ENCODE measurements at places on chromosomes 2 and 18. TPM values are rescaled to one million over a fixed set of nuclear protein-coding genes. Genes with fewer than 3 reads are reported as not detected.

DNA sequence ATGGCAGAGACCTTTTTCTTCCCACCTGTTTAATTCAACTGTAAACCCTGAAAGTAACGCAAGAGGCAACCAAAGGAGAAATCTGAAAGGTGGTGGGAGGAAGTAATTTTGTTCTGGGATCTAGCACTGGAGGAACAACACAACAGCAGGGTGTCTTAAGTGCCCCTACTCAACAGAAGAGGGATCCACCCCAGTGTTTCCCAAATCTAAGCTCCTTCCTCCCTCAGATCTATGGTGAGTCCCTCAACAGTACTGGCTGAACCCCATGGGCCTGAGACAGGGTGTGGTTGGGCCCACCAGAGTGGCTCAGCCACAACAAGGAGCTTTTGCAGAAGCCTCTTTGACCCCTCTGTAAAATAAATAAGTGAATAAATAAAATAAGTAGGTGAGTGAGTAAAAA is 790.3 kb downstream of the ERBB4 start:
- H3K36me3 ChIP-seq = no peaks in the 10 kb centered on the region
- DNase-seq = no peak
- no peak overlapping the region for H3K27ac ChIP-seq
- no peaks in the 10 kb centered on the region for H3K4me1 ChIP-seq

- H3K36me3 ChIP-seq = no peaks in the 10 kb centered on the region
- no peaks in the 10 kb centered on the region for H3K4me1 ChIP-seq
- no peak for DNase-seq
- H3K27me3 ChIP-seq = no peaks in the 10 kb centered on the region
Measured at GRCh38 chr2:38474715-38475566, 97.9 kb upstream of the ATL2 start.

GRCh38 chr2:128298286-128298685 is 20.4 kb downstream of the HS6ST1 start:
- H3K4me3 ChIP-seq = no peak overlapping the region
- no peak overlapping the region for H3K27ac ChIP-seq
- no peaks in the 10 kb centered on the region for H3K36me3 ChIP-seq
- no peak for DNase-seq

- DNase-seq = no peak
- H3K4me3 ChIP-seq = no peak overlapping the region
- H3K4me1 ChIP-seq = no peaks in the 10 kb centered on the region
- H3K27me3 ChIP-seq = no peaks in the 10 kb centered on the region
Measured at GRCh38 chr2:182608181-182608845, 107.7 kb upstream of the DNAJC10 start.

DNA sequence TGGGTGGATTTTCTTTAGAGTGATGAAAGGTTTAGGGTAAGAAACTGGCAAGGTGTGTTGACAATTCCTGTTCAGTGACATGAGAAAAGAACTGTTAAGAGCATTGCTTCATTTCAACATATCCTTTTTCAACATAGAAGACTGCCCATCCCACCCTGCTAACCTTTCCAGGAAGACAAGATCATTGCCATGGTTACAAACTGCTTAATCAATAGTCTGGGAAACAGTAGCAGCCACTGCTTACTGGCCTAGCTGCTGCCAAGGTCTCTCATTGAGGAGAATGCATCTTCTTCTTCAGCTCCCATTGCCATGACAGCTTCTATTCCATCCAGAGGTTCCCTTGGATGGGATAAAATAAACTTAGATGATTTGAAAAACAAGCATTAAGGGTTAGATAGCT is 212.1 kb downstream of the LRRTM1 start:
- H3K36me3 ChIP-seq = no peaks in the 10 kb centered on the region
- no peak overlapping the region for H3K4me3 ChIP-seq
- H3K27me3 ChIP-seq = no peaks in the 10 kb centered on the region
- DNase-seq = no peak

DNA sequence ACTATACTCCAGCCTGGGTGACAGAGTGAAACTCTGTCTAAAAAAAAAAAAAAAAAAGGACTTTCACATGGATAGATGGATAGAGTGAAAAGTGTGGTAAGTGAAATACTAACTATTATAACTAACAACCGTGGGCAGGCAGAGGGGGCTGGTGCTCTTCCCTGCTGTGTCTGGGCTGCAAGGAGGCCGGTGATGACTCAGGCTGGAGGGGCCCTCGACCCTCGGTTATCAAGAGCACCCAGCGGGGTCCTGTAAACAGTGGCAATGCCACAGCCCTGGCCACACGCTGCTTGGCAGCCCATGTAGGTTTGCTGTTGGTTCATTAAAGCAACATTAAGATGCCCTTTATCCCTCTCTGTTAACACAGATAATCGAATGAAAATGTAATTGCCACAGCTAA is 184.8 kb upstream of the RAB12 start:
- DNase-seq = no peak
- no peak overlapping the region for H3K27ac ChIP-seq
- no peak overlapping the region for H3K4me3 ChIP-seq
- no peaks in the 10 kb centered on the region for H3K27me3 ChIP-seq
- no peaks in the 10 kb centered on the region for H3K36me3 ChIP-seq

The GALR1 gene
- total RNA-seq = not detected

DNA sequence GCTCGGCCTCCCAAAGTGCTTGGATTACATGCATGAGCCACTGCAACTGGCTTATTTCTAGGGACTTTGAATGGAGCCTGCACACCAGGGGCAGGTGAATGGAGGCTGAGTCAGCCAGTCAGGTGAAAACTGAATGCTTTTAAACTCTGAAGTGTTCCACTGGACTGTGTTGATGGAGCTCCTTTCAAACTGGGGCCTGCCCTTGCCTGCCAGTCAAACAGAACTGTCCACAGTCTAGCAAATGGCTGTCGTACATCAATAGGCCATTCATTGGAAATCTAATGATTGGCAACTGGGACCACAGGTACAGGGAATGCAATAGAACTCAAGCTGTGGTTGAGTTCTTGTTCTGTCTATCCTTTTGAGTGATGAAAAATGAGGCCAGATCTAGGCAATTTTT is 966 bp upstream of the NOSTRIN start:
- H3K4me1 ChIP-seq = no peaks in the 10 kb centered on the region
- no peak overlapping the region for H3K27ac ChIP-seq
- H3K4me3 ChIP-seq = no peak overlapping the region
- no peaks in the 10 kb centered on the region for H3K36me3 ChIP-seq
- DNase-seq = no peak

The POTEI gene
- total RNA-seq = not detected

DNA sequence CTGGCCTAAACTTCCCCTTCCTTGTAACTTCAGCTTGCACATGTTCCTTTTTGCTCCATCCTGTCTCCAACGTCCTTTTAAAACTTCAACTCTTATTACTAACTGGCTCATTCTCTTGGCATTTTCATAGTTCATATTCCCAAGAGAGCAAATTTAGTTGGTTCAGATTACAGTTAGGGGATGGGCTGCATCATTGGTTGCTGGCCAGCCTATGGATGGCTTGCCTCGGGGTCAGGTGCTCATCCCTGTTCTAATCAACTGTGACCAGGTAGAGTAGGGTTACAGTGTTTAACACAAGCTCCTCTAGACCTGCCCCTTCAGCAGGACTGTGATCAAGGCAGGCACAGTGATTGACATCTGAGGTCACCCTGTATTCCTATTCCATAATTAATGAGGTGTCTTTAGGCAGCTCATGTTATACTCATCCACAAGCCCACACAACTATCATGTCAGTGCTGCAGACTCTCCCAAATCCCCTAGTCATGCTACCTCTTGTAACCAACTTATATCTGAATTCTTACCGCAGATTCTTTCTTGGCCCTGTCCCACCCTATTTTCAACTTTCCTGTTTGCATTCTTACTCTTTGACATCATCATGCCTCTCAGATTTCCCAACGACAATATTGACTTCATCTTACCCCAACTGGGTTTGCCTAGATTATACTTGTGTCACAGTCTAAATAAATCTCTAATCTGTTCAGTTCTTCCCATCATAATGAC is 293.3 kb downstream of the MTX2 start:
- H3K4me3 ChIP-seq = no peak overlapping the region
- H3K4me1 ChIP-seq = no peaks in the 10 kb centered on the region
- no peak overlapping the region for H3K27ac ChIP-seq
- DNase-seq = no peak

GRCh38 chr2:6474161-6475140 is 391.3 kb downstream of the CMPK2 start:
- H3K4me3 ChIP-seq = no peak overlapping the region

GRCh38 chr2:184472481-184472880 is 125.8 kb upstream of the ZNF804A start:
- no peak overlapping the region for H3K4me3 ChIP-seq
- no peaks in the 10 kb centered on the region for H3K36me3 ChIP-seq
- no peak overlapping the region for H3K27ac ChIP-seq
- H3K4me1 ChIP-seq = no peaks in the 10 kb centered on the region

The AKAIN1 gene
- not detected for total RNA-seq

DNA sequence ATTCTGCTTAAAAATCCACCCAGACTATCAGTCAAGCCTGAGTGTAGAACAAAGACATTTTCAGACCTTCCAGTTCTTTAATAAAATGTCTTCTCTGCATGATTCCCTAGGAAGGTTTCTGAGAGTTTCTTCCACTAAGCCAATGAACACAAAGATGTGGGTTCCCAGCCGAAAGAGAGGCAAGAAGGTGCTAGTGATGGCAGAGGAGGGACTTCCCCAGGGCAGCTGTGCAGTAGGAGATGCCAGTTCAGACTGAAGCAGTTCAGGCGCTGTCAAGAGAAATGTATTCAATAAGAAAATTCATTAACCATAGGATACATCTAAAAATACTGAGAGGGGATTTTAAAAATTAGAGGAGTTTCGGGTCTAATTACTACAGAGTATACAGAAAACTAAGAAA is 83.3 kb downstream of the RND3 start:
- no peak overlapping the region for H3K27ac ChIP-seq
- H3K4me1 ChIP-seq = no peaks in the 10 kb centered on the region
- no peaks in the 10 kb centered on the region for H3K36me3 ChIP-seq

- no peak overlapping the region for H3K4me3 ChIP-seq
- no peaks in the 10 kb centered on the region for H3K36me3 ChIP-seq
- no peak overlapping the region for H3K27ac ChIP-seq
- H3K4me1 ChIP-seq = peaks cover 4% of the 10 kb centered on the region
- DNase-seq = no peak
Measured at GRCh38 chr2:26623541-26624495, 17.3 kb downstream of the CIB4 start.

DNA sequence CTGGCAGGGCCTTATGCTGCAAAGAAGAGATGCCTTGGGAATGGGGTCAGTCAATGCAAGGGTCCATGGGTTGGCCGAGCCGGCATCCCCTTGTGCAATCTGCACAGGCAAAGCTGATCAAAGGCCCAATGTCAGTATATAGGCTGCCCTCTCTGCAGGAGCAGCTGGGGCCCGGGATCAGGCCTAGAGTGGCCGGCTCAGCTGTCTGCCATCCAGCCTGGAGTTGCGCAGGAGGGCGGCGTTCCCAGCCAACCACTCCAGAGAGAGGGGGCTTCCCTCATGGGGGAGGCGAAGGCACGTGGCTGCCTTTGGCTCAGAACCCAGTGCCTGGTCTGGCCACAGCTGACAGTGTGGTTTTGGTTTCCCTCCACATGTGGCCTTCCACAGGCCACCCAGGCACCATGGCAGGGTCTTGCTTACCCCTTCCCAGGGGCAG is 3.9 kb downstream of the INPP5D start:
- H3K27ac ChIP-seq = peak overlapping the region; percentile 22
- peaks cover 77% of the 10 kb centered on the region for H3K4me1 ChIP-seq
- peak overlapping the region; percentile 91 for H3K4me3 ChIP-seq
- H3K36me3 ChIP-seq = peaks cover 26% of the 10 kb centered on the region
- DNase-seq = no peak

DNA sequence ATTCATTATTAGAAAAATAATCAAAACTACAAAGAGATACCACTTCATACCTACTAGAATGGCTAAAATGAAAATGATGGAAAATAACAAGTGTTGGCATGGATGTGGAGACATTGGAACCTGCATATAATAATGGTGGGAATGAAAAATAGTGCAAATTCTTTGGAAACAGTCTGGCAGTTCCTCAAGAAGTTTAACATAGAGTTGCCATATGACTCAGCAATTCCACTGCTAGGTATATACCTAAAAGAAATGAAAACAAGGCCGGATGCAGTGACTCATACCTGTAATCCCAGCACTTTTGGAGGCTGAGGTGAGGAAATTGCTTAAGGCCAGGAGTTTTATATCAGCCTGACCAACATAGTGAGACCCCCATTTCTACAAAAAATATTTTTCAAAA is 41.6 kb upstream of the ACYP2 start:
- DNase-seq = no peak
- H3K27me3 ChIP-seq = no peaks in the 10 kb centered on the region
- H3K4me3 ChIP-seq = no peak overlapping the region
- no peak overlapping the region for H3K27ac ChIP-seq
- H3K36me3 ChIP-seq = no peaks in the 10 kb centered on the region

Measured in natural killer cell (primary cell).